ENCODE measurements at places on chromosomes 1 and 21.

DNA sequence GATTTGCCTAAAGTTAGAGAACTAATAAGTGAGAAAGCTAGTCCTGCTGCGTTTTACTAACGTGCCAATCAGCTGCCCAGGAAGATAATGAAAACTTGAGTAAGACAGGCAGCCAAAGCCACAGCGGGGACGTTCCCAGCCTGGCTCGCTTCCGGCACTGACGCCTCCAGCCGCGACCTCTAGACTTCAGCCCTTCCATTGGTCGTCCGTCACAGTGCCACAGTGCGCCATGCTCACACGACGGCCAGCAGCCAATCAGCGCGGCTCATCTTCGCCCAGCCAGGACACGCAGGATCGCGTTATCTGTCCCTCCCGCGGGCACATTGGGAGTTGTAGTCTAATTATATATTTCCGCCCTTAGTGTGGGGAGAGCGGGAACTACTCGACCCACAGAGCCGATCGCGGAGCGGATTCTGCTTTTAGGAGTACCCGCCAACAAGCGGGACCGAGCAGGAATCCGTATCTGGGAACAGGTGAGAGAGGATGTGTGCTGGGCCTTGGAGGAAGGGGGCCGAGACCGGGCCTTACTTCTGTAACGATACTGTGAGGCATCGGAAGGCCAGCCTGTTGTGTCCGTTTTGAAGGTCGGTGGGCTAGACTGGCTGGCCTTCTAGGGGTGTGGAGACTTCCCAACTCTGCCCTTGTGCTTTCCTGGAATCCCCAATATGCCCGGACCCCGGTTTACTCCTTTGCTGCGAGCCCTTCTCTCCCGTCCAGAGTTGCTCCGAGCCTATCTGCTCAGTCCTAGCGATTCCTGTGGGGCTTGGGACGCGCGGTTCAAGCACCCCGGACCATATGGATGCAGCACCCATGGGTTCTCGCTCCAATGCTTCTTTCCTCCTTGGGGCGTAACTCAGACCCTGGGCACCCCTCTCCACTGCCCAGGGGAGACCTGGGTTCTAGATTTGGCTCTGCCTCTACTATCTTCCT, at the start of gene FDPS:
FDPS (plus strand) TSS at position 374 of the 930 bp plus-strand sequence. CDS start 924 bp downstream, outside the sequence.
- DNase-seq: peak; percentile 96

DNA sequence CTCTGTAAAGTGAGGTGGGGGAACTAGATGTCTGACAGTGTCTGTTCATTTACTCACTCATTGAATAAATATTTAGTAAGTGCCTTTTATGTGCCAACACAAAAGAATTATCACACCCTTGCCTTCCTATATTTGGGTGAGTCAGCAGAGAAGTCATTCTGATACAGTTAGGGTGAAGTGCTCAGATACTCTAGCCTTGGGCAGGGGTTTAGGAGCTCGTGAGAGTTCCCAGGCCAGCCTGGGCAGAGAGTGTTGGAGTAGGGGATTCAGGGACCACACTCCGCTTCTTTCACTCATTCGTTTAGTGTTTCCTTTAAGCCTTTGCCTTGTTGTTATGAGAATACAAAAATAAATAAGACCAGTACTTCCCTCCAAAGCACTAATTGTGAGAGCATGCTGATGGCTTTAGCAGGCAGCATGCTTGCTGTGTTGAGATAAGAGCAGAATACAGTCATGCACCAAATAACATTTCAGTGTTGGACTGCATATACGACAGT, 83.9 kb downstream of the DYRK1A start:
- DNase-seq: no peak

DNA sequence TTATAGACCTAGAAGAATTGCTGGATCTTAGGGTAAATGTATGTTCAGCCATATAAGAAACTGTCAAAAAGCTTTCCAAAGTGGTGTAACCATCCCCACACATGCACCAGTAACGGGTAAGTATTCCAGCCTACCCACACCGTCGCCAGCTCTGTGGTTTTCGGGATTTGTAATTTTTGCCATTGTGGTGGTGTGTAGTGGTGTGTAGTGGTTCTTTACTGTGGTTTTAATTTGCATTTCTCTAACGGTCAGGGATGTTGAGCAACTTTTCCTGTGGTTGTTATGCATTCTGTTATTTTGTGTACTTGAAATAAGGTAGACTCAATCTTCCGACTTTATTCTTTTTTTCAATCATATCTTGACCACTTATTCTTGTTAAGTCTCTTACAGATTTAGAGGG, 342.4 kb upstream of the AJAP1 start:
- no peak for DNase-seq

- DNase-seq: no peak
Observed at GRCh38 chr1:228087771-228088251, 5.3 kb downstream of the ARF1 start.

- no peak for DNase-seq
Observed at GRCh38 chr1:118973531-118974137, 14.5 kb downstream of the TBX15 start.

DNA sequence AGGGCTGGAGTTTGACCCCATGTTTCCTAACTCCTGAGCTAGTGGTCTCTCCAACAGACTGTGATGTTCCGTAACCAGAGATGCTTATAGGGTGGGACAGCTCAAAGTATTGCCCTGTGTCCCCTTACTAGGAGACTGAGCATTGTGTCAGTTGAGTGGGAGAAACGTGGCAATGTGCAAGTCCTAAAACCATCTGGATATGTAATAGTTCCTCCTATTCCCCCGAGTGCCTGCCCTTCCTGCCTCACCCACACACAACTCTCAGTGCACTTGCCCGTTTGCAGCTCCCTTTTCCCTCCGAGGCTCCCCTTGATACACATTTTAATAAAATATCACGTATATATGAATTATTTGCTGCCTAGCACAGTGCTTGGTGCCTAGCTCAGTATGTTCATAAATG, 3.4 kb downstream of the PIGV start:
- no peak for DNase-seq

DNA sequence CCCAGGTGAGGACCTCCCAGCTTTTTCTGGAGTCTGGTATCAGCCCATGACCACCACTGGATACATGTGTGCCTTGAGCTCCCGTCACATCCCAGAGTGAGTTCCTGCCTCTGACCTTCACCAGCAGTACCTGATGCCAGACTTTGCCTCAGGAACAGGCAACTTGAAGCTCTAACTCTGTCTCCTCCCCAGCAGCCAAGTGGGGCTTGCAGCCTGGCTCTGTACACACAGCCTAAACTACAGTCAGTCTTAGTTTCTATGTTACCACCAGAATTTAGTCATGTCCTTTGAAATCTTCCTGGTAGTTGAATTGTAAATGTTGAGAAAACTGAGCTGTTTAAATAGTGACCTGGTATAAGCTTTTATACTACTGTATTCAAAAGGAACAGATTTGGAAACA, 206.5 kb downstream of the LRRC40 start:
- DNase-seq: no peak
